Stimulated activated CD8-positive, alpha-beta memory T cell treated with anti-CD3 and anti-CD28 coated beads, Interleukin-7, amount 100 ng/mL, for 48 hours (primary cell): ENCODE measurements at places on chromosomes 6 and 20.

DNA sequence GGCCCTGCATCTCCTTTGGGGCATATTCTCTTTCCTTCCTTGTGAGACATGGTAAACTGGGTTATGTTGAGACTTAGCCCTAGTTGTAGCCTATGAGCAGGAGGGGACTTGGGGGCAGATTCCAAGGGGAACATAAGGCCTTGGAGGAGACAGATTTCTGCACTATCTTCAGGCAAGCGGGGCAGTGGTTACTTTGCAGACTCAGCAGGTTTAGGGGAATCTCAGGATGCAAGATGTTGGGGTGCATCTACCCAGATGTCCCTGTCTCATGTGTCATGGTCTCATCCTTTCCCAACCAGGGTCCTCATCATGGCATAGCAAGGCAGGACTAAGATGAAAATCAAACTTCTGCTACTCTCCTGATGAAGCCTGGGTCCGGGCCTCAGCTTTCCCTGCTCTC is 58.6 kb upstream of the PTPRT start:
- no peak for DNase-seq

DNA sequence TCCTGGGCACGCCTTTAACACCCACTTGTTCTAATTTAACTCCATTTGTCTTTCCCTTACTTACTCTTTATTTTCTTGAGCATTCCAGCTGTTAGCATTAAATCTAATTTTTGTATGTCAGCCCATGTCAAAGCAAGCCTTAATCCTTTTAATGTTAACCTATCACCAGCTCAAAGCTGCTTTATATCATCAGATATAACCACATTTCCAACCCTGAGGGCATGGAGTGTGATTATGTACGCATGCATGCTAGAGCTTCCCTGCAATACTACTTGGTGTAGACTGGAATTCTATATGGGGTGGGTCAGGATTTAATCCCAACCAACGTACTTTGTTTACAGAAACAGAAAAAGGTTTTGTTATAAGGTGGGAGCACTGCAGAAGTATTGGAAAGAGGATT is 139.4 kb upstream of the HMGN3 start:
- DNase-seq: no peak

DNA sequence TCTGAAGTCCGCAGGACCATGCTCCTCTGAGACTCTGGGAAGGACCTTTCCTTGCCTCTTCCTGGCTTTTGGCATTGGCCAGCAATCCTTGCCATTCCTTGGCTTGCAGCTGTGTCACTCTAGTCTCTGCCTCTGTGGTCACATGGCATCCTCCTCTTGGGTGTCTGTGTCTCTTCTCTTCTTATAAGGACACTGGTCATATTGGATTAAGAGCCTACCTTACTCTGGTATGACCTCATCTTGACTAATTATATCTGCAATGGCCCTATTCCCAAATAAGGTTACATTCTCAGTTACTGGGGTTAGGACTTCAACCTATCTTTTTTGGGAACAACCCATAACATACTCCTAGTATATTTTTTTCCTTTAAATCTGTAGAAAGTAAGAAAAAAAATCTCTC is 49.9 kb upstream of the GTSF1L start:
- no peak for DNase-seq

DNA sequence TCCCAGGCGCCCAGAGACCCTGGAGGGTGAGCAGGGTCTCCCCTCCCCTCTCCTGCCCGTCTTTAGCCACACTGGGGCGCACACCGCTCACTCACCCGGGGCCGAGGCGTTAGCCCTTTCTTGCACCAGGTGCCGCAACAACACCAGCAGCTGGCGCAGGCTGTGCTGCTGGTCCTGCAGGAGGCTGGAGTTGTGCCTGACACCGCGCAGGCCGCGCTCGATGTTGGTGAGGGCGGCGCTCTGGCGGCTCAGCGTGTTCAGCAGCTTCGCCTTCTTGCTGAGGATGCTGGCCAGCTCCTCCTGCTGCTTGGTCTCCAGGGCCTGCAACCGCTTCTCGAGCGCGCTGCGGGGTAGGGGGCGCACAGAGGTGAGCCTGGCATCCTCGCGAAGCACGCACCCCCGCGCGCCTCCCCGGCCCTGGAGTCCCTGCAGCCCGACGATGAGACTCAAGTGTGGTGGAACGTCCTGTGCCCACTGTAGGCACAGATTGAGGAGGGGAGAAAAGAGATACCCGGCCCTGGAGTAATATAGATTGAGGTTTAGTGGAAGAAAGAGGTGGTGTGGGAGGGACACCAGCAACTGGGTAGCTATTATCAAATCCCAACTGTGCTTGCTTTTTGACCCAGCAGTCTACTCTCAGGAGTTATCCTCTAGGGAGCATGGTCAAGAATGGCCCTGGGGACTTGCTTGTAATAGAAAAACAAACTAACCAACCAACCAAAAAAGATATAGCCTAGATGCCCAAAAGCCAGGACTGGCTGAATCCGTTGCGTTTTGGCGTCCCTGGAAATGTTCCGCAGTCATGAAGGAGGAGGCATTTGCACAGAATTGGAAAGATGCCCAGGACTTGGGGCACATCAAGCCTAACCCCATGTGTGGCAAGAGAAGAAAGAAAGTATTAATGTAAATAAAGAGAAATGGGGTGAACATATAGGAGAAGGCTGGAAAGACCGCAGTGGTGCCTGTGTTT is 30.9 kb downstream of the ANGPT4 start:
- DNase-seq: no peak

GRCh38 chr20:18103497-18103896 is 34.2 kb upstream of the KAT14 start:
- DNase-seq: no peak
